Stimulated activated CD4-positive, alpha-beta T cell treated with anti-CD3 and anti-CD28 coated beads, Interleukin-15, amount 100 ng/mL, for 48 hours (primary cell): ENCODE measurements at places on chromosomes 13 and 19.

- DNase-seq = no peak
These were observed 2584.1 kb upstream of the PCDH20 start for GRCh38 chr13:63999614-64000305.

DNA sequence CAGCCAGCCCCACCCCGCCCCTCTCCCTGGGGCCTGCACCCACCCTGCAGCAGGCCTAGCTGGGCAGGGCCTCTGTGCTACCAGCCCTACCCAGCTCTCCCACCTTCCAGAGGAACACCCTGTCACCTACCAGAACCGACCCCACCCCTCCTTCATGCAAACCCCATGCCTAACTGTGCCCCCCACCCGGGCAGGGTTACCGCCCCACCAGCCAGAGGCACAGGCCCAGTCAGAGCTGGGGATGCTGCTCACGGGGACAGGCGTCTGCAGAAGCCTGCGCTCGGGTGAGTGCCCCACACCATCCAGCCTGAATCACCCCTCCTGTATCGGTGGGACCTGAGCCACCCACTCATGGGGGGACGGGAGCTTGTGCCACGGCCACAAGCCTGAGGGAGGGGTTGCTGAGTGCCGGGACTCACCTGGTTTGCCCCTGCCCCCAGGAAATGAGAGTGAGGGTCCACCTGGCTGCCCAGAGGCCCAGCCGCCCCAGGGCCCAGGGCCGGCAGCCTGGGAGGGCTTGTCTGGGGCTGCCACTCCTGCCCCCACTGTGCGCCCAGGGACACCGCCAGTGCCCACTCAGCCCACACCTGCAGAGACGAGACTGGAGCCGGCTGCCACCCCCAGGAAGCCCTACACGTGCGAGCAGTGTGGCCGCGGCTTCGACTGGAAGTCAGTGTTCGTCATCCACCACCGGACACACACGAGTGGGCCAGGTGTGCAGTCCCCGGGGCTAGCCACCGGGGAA lies 3.8 kb downstream of the ZNF446 start:
- DNase-seq = no peak

DNA sequence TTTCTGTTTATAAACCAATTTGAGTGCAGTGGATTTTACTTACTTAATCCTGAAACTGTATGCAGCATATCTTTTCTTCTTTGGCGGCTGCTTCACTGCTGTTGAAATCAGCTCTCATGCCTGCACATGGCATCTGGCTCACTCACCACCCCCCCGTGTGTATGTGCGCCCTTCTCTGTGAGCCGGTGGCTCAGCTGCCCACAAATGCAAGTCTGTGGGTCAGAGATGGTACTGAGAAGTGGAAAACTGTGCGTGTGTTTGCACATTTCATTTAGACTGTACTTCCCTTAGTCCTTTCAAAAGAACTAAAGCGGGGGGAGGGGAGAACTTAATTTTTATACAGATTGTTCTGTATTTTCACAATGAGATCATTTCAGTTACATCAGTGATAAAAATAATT lies 307.6 kb downstream of the SHISA2 start:
- no peak for DNase-seq

DNA sequence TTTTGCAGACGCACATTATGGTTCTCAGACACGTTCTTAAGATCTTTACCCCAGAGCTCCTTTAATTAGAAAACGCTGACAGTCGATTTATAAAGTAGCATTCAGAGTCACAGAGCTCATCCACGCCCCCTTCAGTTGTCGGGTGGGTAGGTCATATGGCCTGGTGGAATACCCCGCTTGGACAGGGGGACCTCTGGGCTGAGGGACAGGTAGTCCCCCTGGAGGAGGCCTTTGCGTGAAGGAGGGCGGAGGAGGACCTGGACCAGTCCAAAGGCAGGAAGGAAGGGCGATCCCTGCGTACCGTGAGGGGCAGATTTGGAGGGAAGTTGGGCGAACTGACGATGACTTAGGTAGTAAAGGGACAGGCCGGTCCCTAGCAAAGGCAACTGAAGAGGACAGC lies 20.5 kb downstream of the VASP start:
- no peak for DNase-seq

GRCh38 chr19:47885067-47885463 lies 1.1 kb downstream of the SULT2A1 start:
- DNase-seq = no peak

GRCh38 chr19:34017024-34017423 lies 155.3 kb upstream of the LSM14A start:
- no peak for DNase-seq

GRCh38 chr13:65111223-65111622 lies 2118.9 kb downstream of the PCDH9 start:
- DNase-seq = no peak

GRCh38 chr19:47428177-47428894 lies 9.0 kb upstream of the MEIS3 start:
- DNase-seq = peak; percentile 86

DNA sequence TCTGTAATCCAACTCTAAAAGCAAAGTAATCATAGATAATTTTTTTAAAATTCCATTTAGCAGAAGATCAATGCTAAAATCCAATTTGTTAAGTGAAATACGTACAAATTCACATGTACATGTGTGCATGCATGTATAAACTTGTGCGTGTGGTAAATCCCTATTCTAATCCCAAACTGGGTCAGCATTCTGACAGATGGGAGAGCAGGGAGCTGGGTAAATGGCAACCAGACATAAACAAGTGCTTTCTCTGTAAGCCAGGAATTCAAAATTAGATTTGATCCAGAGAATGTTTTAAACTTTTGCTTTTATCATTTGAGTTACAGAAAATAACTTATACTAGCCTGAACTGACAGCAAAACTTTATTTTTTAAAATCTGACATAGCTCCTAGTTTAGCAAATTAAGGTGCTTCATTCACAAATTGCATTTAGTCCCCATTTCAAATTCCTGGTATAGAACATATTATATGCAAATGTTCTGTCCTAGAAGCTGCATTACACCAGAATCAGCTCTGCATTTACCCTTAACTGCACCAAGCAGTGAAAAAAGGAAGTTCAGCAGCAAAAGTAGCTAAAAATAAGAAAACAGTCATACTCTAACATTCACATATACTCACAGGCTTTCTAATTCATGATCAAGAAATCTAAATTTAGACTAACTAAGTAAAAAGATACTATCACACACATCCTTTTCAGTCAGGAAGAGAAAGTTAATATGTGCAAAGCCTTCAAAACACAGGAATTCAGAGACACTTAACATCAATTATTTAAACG lies 32.6 kb downstream of the UBL3 start:
- no peak for DNase-seq

DNA sequence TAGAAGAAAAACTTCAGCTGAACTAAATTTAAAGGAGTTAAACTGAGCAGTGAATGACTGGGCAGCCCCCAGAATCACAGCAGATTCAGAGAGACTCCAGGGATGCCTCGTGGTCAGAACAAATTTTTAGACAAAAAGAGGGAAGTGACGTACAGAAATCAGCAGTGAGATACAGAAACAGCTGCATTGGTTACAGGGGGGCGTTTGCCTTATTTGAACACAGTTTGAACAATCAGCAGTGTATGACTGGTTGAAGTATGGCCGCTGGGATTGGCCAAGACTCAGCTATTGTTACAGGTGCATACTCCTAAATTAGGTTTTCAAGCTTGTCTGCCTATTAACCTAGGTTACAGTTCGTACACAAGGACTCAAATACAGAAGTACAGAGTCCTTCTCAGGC lies 2.2 kb upstream of the SPRYD7 start:
- no peak for DNase-seq

GRCh38 chr19:55027472-55028337 lies 10.4 kb downstream of the GP6 start:
- no peak for DNase-seq

GRCh38 chr13:109910194-109910593 lies 123.8 kb upstream of the IRS2 start:
- no peak for DNase-seq

GRCh38 chr13:66644855-66645460 lies 585.2 kb downstream of the PCDH9 start:
- no peak for DNase-seq

- DNase-seq = no peak
These were observed 27.3 kb downstream of the COG6 start for GRCh38 chr13:39682788-39683187.

DNA sequence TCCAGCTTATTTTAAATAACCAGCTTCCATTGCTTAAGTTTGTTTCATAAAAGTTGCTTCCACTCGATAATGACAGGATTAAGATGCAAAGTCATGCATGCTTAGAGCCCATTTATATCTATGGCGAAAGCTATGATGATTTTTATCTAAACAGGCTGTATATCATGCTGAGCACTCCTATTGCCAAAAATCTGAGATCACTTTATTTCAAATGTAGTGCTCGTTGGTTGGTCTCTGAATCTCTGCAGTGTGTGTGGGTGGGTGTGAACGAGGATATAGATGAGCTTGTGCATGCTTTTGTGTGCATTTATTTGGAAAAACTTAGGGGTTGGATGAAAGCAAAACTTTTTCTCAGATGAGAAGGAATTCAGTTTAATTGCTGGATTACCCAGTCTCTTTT lies 27.0 kb upstream of the ARGLU1 start:
- DNase-seq = no peak

DNA sequence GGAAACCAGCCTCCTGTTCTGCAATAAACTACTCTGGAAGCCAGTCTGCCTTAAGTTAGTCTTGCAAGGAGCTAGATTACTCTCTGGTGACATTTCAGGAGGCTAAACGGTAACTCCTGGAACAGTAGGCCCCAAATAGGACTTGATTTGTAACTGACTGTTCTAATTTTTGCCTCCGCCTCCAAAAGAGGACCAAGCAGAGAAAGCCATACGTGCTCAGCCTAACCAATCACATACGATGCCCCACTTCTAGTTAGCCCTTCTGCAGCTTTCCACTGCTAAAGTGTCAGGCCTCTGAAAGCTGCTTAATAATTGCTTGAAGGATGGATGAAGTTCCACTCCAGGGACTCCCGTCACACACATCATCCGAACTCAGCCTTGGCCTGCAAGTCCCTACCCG lies 744 bp downstream of the ZNF805 start:
- no peak for DNase-seq

- no peak for DNase-seq
These were observed 43.3 kb downstream of the VWA8 start for GRCh38 chr13:41917641-41918040.

DNA sequence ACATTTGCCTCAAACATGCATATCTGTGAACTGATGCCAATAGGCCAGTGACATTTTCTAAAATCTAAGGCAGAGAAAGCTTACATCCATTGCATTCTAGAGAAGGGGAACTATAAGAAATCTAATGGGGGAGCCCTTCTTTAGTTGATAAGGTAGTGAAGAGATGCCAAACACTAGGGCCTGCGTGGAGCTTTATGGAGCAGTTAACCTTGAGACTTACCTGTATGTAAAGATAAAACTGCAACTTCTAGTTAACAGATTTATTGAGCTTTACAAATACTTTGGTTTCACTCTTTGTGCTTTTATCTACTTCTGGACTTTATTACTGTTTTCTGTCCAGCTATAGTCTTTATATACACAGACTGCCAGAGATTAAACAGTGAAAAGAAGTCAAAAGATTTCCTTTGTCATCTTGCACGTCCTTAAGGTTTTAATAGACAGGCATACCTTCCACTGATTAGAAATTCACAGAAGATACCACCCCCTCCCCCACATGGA lies 457.6 kb downstream of the KLF12 start:
- DNase-seq = no peak

DNA sequence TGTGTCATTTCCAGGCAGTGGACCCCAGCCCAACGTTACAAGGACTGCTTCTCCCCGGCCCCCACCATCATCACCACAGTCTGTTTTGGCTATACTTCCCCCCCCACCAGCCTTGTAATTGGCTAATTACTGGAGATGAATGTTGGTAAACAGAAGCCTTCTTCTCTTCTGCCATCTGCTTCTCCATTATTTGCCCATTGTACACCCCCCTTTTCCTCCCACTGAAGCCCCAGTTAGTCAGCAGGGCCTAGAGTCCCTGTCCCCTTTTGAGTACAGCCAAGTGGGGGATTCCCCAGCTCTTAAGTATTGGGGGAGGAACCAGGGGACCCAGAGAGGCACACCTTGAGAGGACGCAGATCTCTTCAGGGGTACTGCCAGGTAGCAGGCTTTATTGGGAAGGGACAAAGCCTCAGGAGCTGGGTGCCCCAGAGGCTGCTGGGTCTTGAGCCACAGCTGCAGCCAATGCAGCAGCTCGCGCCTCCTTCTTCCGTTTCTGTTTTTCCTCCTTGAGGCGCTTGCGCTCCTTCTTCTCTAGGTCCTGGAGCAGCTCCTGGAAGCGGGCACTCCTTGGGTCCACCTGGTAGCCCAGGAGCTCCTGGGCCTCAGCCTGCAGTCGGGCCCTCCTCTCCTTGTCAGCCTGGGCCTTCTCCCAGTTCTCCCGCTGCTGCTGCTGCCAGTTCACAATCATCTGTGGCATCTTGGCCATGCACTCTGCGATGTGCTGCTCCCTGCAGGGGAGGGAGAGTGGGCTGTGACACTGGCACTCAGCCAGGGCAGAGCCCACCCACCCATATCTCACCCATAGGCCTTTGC lies 3.0 kb downstream of the GADD45GIP1 start:
- DNase-seq = no peak

DNA sequence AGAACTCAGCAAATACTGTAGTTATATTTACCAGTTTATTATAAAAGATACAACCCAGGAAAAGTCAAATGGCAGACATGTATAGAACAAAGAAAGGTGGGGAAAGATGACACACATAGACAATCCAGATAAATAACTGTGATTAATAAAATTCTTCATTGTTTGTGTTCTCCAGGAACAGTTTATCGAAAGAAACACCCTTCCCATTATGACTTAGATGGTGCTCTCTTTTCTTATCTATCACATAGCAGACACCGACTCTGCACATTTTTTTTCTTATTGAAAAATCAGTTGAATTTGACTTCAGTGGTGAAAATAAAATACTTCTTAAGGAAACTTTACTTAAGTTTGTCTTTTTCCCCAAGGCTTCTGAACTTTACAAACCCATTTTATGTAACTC lies 6.2 kb downstream of the ZNF708 start:
- DNase-seq = no peak

DNA sequence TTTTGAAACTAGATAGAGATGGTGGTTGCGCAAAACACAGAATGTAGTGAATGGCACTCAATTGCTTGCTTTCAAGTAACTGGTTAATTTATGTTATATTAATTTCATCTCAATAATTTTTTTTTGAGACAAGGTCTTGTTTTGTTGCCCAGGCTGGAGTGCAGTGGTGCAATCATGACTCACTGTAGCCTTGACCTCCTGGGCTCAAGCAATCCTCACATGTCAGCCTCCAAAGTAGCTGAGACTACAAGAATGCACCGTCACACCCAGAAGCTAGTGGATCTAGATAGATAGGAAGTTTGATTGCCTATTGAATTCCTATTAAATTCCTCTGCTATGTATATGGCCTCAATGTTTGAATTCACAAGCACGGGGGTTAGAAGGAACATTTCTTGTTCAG lies 26.4 kb upstream of the ADGRE2 start:
- DNase-seq = no peak

DNA sequence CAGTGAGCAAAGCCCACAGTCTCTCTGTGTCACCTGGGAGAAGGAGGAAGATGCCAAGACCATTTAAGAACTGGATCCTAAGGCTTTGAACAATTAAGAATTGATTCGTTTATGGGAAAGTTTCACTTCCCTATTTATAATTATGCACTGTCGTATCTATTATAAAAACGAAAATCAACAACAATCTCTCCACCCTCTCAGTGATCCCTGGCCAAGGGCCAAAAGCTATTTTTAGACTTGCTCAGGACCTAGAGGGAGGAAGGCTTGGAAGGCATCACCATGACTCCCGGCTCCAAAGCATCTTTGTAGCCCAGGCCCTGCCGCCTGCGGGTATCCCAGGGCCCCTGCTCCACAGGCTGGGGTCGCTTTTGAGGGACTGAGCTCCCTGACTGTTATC lies 1.3 kb downstream of the RHPN2 start:
- DNase-seq = no peak

GRCh38 chr19:58476498-58477015 lies 405 bp downstream of the ZNF446 start:
- no peak for DNase-seq
